ENCODE measurements at places on chromosomes 7 and 10. TPM values are rescaled to one million over a fixed set of nuclear protein-coding genes. Genes with fewer than 3 reads are reported as not detected.

DNA sequence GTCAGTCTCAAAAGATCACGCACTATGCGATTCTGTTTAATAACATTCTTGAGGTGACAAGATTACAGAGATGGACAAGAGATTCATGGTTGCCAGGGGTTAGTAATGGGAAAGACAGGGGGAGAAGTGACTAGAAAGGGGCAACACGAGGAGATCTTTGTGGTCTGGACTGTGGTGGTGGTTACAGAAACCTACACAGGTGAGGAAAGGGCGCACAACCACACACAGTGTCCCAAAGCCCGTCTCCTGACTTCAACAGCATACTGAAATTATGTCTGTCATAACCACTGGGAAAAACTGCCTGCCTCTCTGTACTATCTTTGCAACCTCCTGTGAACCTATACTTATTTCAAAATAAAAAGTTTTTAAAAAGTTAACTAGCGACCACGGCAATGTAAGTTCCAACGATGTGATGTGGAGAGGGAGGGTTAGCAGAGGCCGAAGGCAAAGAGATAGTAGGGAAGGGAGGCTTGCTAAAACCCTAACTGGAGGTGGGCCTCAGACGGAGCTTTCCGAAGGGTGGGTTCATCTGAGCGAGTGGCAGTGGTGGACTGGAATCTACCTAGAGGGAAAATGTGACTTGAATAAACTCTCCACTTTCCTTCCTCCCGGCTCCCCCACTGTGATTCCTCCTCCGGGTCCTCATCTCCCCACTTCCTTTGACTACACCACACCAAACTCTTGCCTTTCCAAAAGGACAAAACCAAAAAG lies 43.7 kb downstream of the GNA12 start:
- peak overlapping the region; percentile 95 for H3K27ac ChIP-seq
- H3K27me3 ChIP-seq, result no peaks in the 10 kb centered on the region
- peaks cover 4% of the 10 kb centered on the region for H3K36me3 ChIP-seq
- DNase-seq, result no peak

DNA sequence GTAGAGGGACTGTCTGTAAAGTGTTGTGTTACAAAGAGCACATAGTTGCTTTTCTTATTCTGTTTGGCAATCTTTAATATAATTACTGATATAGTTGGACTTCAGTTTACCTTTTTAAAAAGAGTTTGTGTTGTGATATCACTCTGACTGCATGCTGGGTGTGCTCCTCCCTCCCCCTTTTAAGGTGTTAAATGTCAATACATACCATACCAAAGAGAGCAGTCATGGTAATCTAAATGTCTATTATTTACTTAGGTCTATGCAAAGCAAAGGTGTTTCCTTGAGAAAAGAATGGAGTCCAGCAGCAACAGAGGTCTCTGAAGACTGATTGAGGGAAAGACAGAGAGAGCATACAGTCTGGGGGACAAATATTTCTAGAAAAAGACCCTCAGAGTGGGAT lies 275.1 kb upstream of the NRP1 start:
- no peak for DNase-seq
- H3K4me3 ChIP-seq, result no peak overlapping the region
- no peak overlapping the region for H3K27ac ChIP-seq

DNA sequence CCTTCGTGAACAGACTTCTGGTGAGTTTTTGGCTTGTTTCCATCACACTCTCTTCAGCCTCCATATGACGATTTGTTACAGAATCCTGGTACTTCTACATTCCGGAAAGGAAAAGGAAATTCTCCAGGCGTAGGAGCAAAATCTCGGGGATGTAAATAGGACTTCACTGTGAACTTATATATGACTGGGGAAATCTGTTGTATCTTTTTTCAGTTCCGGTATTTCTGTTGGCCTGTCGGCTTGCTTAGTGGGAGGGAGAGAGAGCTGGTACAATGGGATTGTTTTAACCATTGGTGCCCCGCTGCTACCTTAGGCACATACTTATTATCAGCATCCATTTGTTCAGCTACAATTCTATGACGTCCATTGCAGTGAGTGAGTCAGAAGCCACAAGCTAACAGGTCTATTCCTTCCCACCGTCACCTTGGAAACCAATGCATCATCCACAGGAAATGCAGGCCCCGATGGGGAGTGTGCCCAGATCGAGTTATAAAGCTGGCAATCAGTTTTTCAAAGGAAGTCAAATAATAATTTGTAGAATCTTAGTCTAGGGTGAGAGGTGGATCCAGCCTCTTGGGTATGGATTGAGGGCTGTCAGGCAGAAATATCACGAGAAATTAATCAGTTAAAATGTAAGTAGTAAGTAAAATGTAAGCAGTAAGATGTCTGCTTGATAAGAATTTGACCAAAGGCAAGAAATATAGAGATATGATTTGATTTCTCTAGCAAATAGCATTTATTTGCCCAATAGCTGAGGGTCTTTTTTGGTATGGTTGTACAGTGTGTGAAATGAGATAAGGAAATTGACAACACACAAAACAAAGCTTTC lies 92.0 kb upstream of the MKLN1 start:
- no peak for DNase-seq
- peak overlapping the region; percentile 89 for H3K27ac ChIP-seq
- H3K36me3 ChIP-seq, result peaks cover 2% of the 10 kb centered on the region

- H3K4me1 ChIP-seq, result no peaks in the 10 kb centered on the region
- H3K27ac ChIP-seq, result no peak overlapping the region
- H3K27me3 ChIP-seq, result no peaks in the 10 kb centered on the region
- no peak for DNase-seq
- no peak overlapping the region for H3K4me3 ChIP-seq
Measured at GRCh38 chr7:157248659-157249058, 88.1 kb upstream of the DNAJB6 start.

DNA sequence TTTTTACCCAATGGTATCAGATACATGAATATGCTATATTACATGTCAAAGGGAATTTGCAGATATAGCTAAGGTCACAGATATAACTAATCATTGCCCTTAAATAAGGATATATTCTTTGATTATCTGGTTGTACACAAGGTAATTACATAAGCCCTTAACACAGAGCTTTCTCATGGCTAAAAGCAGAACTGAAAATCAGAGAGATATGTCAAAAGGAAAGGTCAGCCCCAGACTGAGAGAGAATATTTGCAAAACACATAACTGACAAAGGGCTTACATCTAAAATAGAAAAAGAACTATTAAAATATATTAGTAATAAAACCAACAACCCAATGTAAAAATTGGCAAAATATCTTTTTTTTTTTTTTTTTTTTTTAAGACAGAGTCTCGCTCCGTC lies 1029.5 kb upstream of the LRRN3 start:
- H3K27ac ChIP-seq, result no peak overlapping the region
- no peaks in the 10 kb centered on the region for H3K4me1 ChIP-seq
- DNase-seq, result no peak
- H3K27me3 ChIP-seq, result no peaks in the 10 kb centered on the region

DNA sequence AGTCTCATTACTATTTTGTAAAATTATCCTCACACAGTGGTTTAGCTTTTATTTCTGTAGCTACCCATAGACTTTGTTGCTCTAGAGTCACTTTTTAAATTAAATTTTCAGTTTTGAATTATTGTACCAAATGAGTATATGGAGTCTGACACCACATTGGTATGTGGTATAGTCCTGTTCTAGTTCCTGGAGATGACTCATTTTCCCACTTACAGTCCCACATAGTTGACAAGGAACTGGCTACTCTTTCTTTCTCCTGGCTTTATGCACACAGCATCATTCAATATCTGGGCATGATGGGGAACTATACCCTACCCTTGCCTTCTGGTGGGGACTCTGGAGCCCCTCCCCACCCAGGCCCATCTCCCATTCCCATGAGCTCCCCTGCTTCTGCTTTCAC lies 92.6 kb upstream of the RAB11FIP2 start:
- no peaks in the 10 kb centered on the region for H3K4me1 ChIP-seq
- H3K27ac ChIP-seq, result no peak overlapping the region
- peaks cover 4% of the 10 kb centered on the region for H3K27me3 ChIP-seq
- no peak overlapping the region for H3K4me3 ChIP-seq
- DNase-seq, result no peak
- peaks cover 1% of the 10 kb centered on the region for H3K36me3 ChIP-seq

DNA sequence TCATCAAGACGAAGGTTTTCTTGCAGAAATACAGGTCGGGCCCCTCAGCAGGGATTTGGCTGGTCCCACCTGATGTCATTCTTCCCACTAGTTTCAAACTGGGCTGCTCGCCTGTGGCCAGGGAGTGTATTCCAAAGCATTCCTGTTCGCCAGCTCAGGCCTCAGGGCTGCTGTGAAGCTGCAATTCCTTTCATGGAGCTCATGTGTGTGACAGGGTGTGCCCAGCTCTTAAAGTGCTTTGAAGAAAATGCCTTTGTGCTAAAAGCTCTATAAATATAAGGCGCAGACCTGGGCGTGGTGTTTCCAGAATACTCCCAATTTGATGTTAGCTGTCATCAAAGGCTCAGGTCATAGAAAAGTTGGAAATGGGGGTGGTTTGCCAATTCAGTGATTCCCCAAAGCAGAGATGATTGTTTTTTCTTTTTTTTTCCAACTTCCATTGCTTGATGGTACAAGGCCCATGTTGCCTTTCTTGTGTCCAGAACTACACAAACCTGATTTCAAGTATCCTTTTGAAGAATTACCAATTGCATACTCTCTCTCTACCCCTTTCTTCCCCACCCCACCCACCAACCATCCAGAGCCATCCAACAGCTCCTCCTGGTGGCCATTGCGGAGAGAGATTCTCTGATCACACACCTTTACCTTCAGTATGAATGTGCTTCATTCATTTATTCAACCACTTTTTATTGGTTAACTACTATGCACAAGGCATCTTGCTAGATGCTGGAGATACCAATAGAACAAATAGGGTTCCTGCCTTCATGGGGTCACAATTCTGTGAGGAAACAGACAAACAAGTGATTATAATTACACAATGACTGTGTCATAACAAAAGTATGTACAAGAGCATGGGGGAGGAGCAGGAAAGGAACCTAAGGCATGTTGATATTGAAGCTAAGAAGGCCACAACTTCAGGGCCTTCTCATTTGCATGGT lies 297.3 kb upstream of the LYZL1 start:
- H3K4me1 ChIP-seq, result peaks cover 28% of the 10 kb centered on the region
- H3K27ac ChIP-seq, result peak overlapping the region; percentile 90
- H3K27me3 ChIP-seq, result no peaks in the 10 kb centered on the region

DNA sequence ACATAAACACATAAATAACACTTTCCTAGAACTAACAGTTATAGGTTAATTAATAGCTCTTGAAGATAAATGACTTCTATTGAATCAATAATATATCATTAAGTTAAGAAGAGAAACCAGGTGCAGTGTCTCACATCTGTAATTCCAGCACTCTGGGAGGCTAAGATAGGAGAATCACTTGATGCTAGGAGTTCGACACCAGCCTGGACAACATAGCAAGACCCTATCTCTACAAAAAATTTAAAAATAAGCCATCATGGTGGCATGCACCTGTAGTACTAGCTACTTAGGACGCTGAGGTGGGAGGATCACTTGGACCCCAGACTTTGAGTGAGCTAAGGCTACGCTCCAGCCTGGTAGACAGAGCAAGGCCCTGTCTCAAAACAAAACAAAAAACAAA lies 38.8 kb downstream of the AKR1D1 start:
- H3K4me1 ChIP-seq, result peaks cover 13% of the 10 kb centered on the region
- no peak overlapping the region for H3K27ac ChIP-seq
- no peak overlapping the region for H3K4me3 ChIP-seq
- no peak for DNase-seq

DNA sequence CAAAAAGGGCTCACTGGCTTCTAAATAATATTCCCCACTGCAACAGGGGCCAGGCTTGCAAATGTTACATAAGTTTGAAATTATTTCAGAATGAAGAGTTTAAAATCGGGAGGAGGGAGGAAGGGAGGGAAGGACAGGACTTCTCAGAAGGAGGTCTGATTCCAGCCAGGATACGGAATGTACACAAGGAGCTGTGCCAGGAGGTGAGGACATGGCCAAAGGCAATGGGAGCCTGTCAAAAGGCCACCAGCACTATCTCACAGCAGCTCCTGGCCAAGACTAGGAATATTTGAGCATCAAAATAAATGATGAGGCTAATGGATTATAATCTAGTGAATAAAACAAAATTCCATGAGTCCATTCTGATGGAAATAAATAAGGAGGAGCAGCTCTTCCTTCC lies 18.6 kb upstream of the DRGX start:
- H3K27me3 ChIP-seq, result peaks cover 53% of the 10 kb centered on the region
- H3K27ac ChIP-seq, result no peak overlapping the region
- H3K4me1 ChIP-seq, result no peaks in the 10 kb centered on the region

- H3K4me3 ChIP-seq, result no peak overlapping the region
- no peaks in the 10 kb centered on the region for H3K27me3 ChIP-seq
- DNase-seq, result no peak
- no peak overlapping the region for H3K27ac ChIP-seq
Measured at GRCh38 chr7:100221767-100222444, 2.2 kb downstream of the PVRIG start.

The METTL27 gene
- 1.7 TPM for total RNA-seq

The PLXNA4 gene
- 13.0 TPM for total RNA-seq

The COPS6 gene
- total RNA-seq, result 83.1 TPM

The TWIST1 gene
- 26.5 TPM for total RNA-seq

The MOGAT3 gene
- total RNA-seq, result not detected

The LRRC4 gene
- 0.94 TPM for total RNA-seq

The KNDC1 gene
- 0.72 TPM for total RNA-seq

The ITPRID1 gene
- total RNA-seq, result not detected

The ANKIB1 gene
- 76.3 TPM for total RNA-seq

The PLOD3 gene
- total RNA-seq, result 156 TPM

The COL28A1 gene
- 0.25 TPM for total RNA-seq

All from chondrocyte (in vitro differentiated cells).